ENCODE measurements at places on chromosomes 11 and 22. TPM values are rescaled to one million over a fixed set of nuclear protein-coding genes. Genes with fewer than 3 reads are reported as not detected.

The KRTAP5-3 gene
- total RNA-seq, result not detected

The MMP1 gene
- total RNA-seq, result not detected

The ZNF214 gene
- total RNA-seq, result not detected

The GPHA2 gene
- total RNA-seq, result not detected

The VSIG10L2 gene
- total RNA-seq, result not detected

The OR5B21 gene
- 0.54 TPM for total RNA-seq

The KBTBD3 gene
- total RNA-seq, result 6.8 TPM

The OR2AG1 gene
- total RNA-seq, result not detected

The C11orf86 gene
- total RNA-seq, result not detected
